ENCODE measurements at places on chromosomes 2 and 18. TPM values are rescaled to one million over a fixed set of nuclear protein-coding genes. Genes with fewer than 3 reads are reported as not detected.

UGT1A5 gene
- total RNA-seq, result not detected

MAPK4 gene
- total RNA-seq, result not detected

LINC00305 gene
- total RNA-seq, result not detected

SNTG2 gene
- 2.6 TPM for total RNA-seq

CIB4 gene
- total RNA-seq, result not detected

CCDC74B gene
- 1.7 TPM for total RNA-seq

SNED1 gene
- 0.34 TPM for total RNA-seq

ZC3H6 gene
- total RNA-seq, result 11.1 TPM

Data from activated naive CD4-positive, alpha-beta T cell treated with anti-CD3 and anti-CD28 coated beads, Interleukin-2, amount 50 U/mL, for 72 hours (primary cell).